Hair follicular keratinocyte (primary cell): ENCODE measurements at places on chromosomes 2 and 18. TPM values are rescaled to one million over a fixed set of nuclear protein-coding genes. Genes with fewer than 3 reads are reported as not detected.

EPAS1 gene
- total RNA-seq, result 88.8 and 151 TPM in 2 replicates

TMEM200C gene
- not detected in 2 replicates for total RNA-seq

EGR4 gene
- not detected in 2 replicates for total RNA-seq

TMEM163 gene
- not detected in 2 replicates for total RNA-seq

IL1R2 gene
- 12.9 and 33.0 TPM in 2 replicates for total RNA-seq

ADRA2B gene
- total RNA-seq, result 0.08 TPM in 1 of 2 replicates, not detected in the other

DYNAP gene
- not detected in 2 replicates for total RNA-seq

NTSR2 gene
- not detected in 2 replicates for total RNA-seq
